ENCODE measurements at places on chromosomes 5 and 9.

DNA sequence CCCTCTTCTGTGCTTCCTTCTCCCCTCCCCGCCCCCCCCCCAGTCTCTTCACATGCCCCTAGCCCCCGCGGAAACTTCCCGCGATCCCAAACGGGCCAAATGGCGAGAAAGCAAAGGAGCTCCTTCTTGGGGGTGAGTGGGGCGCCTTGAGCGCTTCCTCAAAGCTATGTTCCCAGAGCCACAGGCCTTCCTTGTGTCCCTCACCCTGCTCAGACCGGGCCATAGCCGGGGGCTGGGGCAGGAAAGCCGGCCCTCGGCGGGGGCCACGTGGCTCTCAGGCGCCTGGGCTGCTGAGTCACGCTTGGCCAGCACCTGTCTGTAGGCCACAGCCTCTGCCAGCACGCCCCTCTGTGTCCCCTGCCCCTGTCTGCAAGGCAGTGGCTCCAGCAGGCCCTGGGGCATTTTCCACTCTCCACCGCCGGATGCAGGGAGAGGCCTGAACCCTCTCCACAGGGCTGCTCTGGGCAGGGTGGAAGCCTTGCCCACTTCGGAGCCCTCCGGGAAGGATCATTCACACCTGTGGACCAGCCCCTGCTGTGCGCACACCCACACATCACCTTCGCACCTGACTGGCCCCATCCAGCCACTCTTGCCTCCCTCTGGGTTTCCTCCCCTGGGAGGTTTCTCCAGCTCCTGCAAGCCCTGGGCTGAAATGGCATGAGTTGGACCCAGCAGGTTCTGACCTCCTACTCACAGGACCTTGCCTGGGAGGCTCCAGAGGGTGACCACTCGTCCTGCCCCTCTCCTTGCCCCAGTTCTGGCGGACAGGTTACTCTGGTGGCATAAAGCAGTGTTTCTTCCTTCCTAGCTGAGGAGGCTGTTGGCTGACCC, 1.2 kb upstream of the SQSTM1 start:
- no peak for DNase-seq

- DNase-seq: no peak
These were observed 17.9 kb downstream of the COL27A1 start for GRCh38 chr9:114172981-114173833.

GRCh38 chr9:134173127-134174072, 9.0 kb upstream of the RNU6ATAC start:
- no peak for DNase-seq

DNA sequence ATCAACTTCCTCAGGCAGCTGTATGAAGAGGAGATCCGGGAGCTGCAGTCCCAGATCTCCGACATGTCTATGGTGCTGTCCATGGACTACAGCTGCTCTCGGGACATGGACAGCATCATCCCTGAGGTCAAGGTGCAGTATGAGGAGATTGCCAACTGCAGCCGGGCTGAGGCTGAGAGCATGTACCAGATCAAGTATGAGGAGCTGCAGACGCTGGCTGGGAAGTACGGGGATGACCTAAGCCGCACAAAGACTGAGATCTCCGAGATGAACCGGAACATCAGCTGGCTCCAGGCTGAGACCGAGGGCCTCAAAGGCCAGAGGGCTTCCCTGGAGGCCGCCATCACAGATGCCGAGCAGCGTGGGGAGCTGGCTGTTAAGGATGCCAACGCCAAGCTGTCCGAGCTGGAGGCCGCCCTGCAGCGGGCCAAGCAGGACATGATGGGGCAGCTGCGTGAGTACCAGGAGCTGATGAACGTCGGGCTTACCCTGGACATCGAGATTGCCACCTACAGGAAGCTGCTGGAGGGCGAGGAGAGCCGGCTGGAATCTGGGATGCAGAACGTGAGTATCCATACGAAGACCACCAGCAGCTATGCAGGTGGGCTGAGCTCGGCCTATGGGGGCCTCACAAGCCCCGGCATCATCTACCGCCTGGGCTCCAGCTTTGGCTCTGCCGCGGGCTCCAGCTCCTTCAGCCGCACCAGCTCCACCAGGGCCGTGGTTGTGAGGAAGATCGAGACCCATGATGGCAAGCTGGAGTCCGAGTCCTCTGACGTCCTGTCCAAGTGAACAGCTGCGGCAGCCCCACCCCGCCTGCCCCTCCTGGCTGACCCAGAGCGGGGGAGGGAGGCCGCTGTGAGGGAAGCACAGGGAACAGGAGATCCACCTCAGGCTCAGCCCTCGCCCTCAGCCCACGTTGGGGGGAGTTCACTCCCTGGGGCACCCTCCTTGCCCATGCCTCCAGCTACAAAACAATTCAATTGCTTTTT, 84.0 kb downstream of the SEC61B start:
- no peak for DNase-seq

DNA sequence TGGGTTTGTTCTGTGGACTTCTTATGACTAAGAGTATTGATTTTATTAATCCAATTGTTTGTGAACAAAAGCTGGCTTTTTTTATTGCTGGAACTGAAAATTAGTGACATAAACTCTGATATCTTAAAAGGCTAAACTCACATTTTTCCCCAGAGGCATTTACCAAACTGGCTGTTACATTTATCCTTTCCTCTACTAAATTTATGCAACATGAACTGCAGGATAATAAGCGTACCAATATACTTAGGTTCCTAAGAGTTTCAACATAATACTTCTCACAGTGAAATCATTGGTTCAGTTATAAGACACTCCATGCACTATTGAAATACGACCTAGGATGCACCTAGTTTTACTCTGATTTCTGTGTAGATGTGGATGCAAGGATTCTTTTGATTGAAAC, 560.8 kb upstream of the WWC1 start:
- DNase-seq: no peak

- no peak for DNase-seq
These were observed 23.2 kb downstream of the PRUNE2 start for GRCh38 chr9:76882686-76883085.

GRCh38 chr5:178130576-178131445, at the start of gene RMND5B:
TSS of gene RMND5B (plus strand) at chr5:178131014. CDS start at chr5:178138120, 7,106 bp downstream.
- DNase-seq: peak; percentile 53

GRCh38 chr9:133383438-133383837, 7.3 kb downstream of the STKLD1 start:
- no peak for DNase-seq

DNA sequence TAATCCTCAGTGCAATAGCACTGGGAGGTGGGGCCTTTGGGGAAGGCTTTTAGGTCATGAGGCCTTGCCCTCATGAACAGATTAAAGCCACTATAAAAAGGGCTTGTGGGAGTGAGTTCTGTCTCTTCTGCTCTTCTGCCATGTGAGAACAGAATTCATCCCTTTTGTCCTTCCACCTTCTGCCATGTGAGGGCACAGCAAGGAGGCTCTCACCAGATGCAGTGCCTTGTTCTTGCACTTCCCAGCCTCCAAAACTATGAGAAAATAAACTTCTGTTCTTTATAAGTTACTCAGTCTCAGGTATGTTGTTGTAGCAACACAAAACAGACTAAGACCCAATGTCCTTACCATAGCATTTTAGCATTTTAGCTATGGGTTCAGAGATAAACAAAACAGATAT, 81.7 kb upstream of the CPLX2 start:
- DNase-seq: no peak

DNA sequence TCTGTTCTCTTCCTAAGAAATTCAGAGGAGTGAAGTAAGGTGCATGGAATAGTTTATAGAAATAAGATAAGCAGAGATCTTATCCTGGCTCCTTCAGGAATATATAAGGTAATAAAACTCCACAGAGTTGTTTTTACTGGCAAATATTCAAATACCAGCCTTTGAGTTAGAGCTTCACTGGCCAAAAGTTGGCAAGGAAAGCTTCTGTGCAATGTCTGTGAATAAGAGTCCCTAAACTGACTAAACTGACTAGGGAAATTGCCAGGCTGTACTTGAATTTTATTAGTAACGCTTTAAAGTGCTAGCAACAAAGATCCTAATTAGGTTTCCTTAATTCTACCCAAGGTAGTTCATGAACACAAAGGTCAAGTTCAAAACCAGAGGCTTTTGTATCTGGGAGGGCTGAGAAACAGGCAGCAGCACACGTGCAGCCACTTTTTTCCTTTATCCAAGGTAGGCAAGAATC, 131.1 kb upstream of the MPDZ start:
- DNase-seq: no peak

GRCh38 chr9:125284855-125285254, 23.2 kb downstream of the GAPVD1 start:
- no peak for DNase-seq

DNA sequence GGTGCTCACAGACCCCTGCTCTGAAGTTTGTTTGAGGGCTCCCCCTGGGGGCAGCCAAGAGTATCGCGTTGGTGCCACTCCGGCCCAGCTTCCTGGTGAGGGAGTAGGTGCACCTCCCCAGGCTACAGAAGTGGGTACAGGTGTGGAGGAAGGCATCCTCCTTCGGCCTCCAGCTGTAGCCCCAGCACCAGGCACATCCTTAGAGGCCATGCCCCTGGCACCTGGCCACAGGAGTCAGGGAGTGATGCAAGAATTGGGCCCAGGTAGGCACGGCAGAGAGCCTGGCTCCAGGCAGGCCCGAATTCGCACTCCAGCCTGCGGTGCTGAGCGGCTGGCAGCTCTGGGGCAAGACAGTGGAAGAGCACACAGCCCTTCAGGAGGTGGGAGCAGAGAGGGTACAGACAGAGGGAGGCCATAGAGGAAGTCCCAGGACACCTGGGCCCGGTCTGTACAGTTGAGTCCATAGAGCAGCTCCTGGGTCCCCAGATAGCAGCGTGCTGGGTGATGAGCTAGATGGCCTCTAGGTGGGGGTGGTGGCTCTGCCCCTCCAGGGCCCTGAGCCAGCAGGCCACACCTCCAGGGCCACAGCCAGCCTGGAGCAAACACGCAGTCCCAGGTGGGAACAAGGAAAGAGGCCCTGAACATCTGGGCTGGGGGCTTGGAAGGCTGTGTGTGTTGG, 2.4 kb downstream of the SAPCD2 start:
- DNase-seq: no peak

DNA sequence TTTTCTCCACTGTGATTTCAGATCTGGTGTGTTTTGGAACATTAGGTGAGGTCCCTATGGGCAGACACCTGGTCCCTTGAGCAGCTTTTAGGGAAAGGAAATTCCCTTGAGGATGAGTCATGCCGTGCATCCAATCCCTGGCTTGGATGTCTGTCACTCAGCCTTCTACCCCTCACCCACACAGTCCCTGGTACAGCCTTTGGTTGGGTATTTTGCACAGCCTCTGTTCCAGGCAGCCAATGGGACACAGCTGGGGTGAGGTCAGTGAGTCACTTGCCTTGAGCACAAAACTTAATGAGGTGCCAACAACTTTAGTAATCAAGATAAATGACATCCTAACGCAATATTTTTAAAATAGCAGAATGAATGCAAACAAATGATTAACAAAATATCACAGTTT, 22.7 kb upstream of the SVEP1 start:
- no peak for DNase-seq

DNA sequence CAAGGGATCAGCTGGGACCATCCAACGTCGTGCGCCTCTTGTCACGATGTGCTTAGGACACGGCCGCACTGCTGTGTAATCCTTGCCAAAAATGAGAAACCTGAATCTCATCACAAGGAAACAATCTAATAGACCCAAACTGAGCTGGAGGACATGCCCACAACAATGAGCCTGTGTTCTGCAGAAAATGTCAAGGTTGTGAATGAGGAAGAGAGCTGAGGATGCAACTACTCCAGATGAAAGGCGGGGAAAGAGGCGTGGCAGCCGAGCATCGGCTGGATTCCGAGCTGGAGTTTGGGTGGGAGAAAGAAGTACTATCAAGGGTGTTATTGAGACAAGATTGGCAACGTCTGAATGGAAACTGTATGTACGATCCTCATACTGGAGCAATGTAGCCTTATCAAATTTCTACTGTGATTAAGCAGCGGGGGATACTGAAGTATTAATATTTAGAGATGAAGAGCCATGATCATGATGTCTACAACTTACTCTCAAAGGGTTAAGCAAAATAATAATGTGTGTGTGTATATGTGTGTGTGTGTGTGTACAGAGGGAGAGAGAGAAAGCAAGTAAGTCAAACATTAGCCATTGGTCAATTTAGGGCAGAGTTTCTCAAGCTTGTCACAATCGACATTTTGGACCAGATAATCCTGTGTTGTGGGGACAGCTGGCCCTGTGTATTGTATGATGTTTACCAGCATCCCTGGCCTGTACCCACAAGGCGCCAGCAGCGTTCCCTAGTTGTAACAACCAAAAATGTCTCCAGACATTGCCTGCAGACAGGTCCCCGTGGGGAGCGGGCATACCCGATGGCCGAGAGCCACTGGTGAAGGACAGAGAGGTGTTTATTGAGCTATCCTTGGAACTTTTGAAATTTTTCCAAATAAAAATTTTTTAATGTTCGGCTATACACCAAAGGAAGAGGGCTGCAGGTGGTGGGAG, 46.5 kb downstream of the DUSP1 start:
- DNase-seq: no peak

- DNase-seq: peak; percentile 57
These were observed 586 bp upstream of the MTAP start for GRCh38 chr9:21801683-21802417.

GRCh38 chr5:87788416-87788815, 375.7 kb upstream of the CCNH start:
- DNase-seq: no peak

GRCh38 chr9:134413890-134414623, 87.8 kb downstream of the RXRA start:
- no peak for DNase-seq

GRCh38 chr5:179973391-179973790, 65.7 kb upstream of the TBC1D9B start:
- DNase-seq: no peak

DNA sequence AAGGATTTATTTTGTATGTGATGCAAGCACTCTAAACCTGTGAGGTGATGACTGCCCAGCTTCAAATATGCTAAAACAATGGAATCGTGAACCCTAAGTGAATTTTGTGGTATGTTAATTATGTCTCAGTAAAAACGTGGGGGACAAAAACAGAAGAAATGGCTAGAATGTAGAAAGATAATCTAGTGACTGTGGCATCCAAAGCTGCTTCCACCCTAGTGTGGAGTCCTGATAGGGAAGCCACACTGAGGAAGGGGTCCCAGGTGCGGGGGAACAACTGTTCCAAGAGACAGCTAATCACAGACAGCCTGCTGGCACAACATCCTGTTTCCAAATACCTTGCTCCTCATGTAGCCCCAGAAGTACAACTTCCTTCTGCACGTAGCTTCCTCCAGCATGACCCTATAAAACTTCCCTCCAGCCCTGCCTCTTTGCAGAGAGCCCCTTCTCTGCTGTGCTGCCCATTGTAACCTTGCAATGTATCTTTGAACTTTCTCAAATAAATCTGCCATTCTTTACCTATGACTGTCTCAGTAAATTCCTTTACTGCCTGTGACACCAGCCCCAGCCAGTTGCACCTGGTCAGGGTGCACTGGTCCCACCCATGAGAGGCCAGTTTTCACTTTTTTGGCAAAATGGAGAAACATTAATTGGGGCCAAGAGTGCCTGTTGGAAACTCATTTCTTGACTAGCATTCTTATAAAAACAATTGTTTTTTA, 4.9 kb downstream of the GMCL2 start:
- no peak for DNase-seq
